ENCODE measurements at places on chromosomes 6 and 20.
A peak's percentile ranks its signal among the peaks of the same experiment; 100 is the strongest.

DNA sequence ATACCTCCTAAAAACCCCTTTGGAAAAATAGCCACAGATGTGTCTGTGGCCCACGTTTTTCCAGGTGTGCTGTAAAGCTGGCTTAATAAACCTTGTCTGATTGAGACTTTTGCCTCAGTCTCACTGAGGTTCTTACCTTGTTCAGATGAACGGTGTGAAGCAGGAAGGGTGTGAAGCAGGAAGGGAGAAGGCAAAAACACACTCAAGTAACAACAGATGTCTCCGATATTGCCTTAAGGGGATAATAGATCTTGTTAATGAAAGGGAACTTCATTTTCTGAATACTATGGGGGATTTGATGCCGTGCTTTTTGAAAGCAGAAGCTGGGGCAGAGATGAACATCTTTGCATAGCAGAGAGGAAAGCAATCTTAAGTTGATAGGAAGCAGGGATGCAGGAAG lies 37.8 kb downstream of the EDN1 start:
- no peak for DNase-seq

GRCh38 chr6:165845493-165845892 lies 182.5 kb upstream of the PDE10A start:
- DNase-seq, result peak; percentile 24

DNA sequence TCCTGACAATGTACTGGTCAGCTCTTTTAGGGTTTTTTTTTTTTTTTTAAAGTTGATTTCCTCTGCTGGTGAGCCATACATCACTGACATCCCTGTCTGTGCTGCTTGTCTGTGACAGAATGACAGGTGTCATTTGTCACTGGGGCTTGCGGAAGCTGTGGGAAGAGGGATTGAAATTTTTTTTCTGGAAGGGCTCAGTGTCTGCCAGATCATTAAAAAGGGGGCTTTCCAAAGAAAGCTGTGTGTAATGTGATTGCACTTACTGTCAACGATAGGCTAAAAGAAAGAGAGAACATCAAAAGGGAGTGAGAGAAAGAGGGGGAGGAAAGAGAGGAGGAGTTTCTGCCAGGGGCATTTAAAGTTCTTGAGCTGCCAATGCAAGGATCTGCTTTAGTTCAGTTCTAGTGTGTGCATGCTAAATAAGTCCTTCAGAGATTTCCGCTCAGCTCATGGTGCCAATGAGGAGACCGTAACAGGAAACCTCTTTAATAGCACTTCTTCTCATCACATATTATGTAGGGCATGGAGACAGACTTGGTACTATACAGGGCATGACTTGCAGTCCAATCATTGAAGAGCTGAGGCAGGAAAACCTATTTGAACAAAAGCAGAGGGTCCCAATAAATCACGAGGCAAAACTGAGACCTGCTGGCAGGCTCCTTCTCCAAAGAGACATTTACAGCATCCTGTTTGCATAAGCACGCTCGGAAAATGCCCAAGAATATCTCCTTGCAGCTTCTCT lies 177.2 kb downstream of the TSHZ2 start:
- no peak for DNase-seq

DNA sequence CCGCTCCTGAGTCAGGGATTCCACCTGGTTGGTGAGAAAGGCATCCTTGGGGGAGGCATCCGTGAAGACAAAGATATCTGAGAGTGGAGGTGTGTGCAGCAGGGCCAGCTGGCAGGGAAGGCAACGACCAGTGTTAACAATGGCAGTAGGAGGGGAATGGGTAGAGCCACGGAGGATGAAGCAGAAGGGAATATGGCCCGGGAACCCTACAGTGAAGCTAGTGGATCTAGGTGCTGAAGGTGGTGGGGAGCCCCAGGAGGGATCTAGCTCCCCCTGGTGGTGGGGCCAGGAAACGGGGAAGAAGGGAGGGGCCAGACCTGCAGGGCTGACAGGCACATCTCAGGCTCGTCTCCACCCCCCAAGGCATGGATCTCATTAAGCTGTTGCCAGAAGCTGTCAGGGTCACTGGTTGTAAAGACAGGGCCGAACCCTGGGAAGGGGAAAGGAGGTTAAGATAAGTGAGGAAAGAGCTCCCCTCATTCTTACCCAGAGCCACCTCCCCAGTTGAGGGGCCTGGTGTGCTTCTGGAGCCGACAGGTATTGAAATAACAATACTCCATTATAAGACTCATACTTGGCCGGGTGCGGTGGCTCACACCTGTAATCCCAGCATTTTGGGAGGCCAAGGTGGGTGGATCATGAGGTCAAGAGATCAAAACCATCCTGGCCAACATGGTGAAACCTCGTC lies 7.3 kb downstream of the VWA7 start:
- peak; percentile 64 for DNase-seq

- DNase-seq, result peak; percentile 97
These were observed 45.8 kb upstream of the PNRC1 start for GRCh38 chr6:89034586-89035251.

DNA sequence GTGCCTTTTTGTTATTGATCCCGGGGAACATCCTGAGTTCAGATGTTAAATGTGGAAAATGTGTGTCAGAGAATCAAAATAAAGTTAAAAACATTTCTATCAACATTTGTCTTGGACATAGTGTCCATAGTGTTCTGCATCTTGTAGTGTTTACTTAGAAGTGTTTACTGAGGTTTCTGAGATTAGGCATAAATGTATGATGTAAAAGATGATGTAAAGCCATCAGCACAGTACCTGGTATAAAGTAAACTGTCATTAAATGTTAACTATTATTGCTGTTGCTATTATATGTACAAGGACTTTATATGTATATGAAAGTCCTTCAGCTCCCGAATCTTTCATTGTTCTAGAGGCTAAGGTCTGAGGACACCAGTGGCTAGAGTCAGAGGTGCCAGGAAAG lies 28.2 kb upstream of the VEGFA start:
- DNase-seq, result no peak

GRCh38 chr20:35592339-35592974 lies 23.2 kb upstream of the SPAG4 start:
- no peak for DNase-seq

- no peak for DNase-seq
These were observed 851.7 kb upstream of the MAP3K7 start for GRCh38 chr6:91438570-91438969.
